ENCODE measurements at places on chromosomes 7 and 10.

DNA sequence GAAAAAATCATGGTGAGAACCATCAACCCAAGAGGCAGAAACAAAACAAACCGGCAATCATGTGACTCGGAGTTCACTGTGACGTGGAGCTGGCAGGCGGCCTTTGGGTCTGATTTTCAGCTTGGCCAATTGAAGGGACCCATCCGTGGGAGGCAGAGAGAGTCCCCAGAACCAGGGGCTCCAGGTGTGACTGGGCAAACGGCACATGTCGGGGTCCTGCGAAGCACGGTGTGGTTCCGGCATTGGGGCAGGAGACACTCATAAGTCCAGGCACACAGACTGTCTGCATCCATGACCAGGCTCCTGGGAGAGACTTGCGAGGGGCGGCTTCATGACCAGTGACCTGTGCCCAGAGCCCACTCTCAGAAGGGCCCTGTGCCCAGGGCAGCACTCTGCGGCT lies 12.6 kb upstream of the CNPY1 start:
- DNase-seq, result no peak

GRCh38 chr7:69989551-69989950 lies 391.3 kb downstream of the AUTS2 start:
- DNase-seq, result no peak

- no peak for DNase-seq
Observed at GRCh38 chr10:90289037-90289436, 568.8 kb downstream of the HTR7 start.

DNA sequence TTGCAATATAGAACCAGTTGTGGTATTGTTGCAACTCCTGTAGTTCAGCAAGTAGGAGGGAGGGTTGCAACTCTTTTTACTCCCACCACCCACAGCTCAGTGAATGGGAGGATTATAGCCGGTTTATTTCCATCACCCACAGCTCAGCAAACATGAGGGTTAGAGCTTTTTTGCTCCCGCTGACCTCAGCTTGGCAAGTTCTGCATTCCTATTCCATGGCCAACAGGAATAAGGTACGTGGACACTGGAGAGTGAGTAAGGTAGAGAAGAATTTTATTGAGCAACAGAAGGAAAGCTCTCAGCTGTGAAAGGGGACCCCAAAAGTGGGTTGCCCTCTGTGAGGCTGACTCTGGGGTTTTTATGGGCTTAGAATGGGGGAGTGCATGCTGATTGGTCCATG lies 167.1 kb upstream of the SMIM30 start:
- DNase-seq, result no peak

- DNase-seq, result peak; percentile 55
Observed at GRCh38 chr10:93288679-93289634, 193.2 kb downstream of the MYOF start.

- DNase-seq, result no peak
Observed at GRCh38 chr7:116525298-116525912, 569 bp downstream of the CAV1 start.

GRCh38 chr7:132453826-132454225 lies 122.4 kb downstream of the PLXNA4 start:
- DNase-seq, result no peak

- DNase-seq, result no peak
Observed at GRCh38 chr10:51074238-51075028, at the start of gene PRKG1. TSS of gene PRKG1 (plus strand) at chr10:51074487.

DNA sequence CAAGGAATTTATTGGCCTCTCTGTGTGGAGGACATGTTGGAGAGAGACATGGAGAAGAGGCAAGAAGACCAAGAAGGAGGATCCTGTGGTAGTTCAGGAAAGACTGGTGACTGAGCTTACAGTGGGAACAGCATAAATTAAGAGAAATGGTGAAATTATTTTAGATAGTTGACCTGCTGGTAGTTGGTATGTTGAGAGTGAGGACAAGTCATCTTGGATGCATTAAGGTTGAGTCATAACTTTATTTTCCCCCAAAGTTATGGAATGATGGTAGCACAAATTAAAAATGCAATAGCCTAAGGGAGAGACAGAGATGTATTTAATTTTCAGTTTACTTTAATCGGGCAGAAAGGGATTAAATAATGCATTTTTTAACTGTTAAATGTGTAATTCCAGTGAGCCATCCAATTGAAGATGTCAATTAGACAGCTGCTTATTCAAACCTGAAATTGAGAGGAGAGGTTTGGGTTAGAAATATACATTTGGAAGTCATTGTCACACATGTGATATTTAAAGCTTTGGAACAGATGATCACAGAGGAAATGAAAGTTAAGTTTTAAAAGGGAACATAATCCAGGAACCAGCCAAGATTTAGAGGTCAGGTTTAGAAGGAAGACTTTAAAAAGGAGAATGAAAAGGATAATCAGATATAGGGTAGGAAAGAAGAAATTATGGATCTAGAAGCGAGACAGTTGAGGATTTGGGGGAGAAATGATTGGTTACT lies 80.6 kb downstream of the DGKB start:
- DNase-seq, result no peak

GRCh38 chr7:82631998-82632397 lies 188.4 kb upstream of the CACNA2D1 start:
- DNase-seq, result no peak

- DNase-seq, result no peak
Observed at GRCh38 chr7:73856941-73857340, 4.0 kb upstream of the TMEM270 start.

DNA sequence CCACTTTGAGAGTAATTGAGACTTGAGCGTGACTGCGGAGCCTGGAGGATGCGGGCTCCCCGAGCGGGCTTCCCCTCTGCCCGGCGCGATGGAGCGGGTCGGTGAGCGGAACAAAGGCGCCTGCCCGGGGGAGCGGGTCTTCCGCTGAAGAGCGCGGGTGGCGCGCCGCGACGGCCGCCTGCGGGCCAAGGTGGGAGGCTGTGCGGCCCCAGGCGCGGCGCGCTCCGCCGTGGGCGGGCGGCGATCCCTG lies at the start of gene GALNT17:
Gene GALNT17, plus strand, starts transcription at position 18 of the 250 bp plus-strand sequence.
- no peak for DNase-seq

DNA sequence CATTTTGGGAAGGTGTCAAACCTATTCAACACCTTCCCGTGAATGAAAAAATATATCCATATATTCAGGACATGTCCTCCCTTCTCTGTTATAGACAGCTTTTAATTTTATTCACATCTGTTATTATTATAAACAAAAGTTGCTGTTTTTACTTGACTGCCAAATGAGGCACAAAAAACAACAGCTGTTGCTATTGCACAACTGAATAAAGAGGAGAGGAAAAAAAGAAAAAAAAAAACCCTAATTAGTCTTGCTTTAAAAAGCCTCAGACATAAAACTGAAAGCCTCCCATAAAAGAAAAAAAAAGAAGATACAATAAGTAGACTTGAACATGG lies 153.4 kb downstream of the BMPER start:
- DNase-seq, result no peak

DNA sequence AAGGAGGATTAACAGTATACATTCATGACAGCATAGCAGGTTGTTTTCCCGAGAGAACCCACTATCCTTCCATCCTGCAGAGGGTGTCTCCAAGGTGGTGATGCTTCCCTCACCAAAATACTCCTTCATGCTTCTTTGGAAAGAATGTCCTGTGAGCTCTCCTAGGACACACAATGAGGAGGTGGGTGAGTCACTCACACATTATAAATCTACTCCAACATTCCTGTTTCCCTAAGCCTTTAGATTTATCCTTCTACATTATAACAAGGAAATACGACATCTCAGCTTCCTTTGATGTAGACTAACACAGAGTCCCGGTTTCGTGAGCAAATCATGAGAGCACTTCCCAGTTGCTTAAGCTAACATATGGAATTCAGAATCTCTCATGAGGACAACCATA lies 689.7 kb upstream of the CELF2 start:
- no peak for DNase-seq

DNA sequence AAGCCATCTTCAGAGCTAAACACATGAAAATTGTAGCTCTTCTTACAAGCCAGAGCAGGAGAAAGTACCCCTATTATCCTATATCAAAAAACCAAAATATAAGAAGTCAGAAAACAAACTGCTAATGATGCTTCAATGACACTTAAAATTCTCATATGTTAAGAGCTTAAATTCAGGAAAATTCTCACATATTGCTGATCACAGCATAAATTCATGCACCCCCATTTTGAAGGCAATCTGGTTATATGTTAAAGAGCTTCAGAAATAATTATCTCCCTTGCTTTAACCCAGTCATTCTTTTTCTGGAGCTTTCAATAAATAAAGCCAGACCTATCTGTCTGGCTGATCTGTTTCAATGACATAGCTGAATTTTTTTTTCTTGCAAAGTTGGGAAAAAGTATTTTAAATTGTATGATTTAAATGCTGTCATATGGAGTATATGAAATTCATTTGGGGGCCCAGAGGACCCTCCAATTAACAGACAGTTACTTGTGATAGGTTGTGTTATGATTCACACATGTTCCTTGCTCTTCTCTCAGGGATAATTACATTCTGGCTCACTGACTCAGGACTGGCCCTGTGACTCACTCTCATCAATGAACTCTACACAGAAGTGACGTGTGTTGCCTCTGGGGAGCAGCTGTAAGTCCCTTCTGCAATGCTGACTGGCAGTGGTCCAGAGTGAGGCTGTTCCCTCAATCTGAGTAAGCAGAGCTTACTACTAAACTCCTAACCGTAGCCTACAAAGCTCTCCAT lies 85.2 kb downstream of the HGF start:
- DNase-seq, result peak; percentile 49

DNA sequence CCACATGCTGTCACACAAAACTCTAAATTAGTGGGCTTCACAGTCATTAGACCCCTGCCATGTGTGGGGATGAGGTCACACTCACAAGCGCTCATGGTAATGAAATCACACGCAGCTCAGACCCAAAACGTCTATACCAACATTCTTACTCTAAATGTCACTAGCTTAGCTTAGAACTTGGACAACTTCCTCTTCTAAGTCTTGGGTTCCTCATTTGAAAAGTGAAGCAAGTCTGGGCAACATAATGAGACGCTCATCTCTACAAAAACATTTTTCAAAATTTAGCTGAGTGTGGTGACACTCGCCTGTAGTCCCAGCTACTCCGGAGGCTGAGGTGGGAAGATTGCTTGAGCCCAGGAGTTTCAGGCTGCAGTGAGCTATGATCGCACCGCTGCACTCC lies 92.7 kb upstream of the MACROH2A2 start:
- peak; percentile 87 for DNase-seq

DNA sequence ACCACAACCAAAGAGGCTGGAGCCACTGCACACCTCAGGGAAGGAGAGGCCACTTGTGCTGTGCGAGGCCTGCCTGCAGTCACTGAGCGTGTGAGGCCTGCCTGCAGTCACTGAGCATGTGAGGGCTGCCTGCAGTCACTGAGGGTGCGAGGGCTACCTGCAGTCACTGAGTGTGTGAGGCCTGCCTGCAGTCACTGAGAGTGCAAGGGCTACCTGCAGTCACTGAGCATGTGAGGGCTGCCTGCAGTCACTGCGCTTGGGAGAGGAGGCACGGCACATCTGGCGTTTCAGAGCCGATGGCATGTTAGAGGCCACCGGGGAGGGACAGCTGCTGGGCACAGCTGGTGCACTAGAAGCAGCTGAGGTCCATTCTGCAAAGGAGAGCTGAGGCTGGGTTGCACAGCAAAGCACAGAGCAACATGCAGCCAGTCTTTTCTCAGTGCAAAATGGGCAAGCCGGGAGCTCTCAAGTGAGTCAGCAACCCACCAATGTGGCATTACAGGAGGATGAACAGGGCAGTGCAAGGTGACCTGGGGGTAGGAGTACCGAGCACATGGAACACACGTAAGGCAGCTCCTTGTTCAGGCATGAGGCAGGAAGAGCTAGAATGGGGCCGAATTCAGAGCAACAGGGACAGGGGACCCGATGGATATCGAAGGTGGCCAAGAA lies 540.1 kb downstream of the PTPRN2 start:
- DNase-seq, result no peak

DNA sequence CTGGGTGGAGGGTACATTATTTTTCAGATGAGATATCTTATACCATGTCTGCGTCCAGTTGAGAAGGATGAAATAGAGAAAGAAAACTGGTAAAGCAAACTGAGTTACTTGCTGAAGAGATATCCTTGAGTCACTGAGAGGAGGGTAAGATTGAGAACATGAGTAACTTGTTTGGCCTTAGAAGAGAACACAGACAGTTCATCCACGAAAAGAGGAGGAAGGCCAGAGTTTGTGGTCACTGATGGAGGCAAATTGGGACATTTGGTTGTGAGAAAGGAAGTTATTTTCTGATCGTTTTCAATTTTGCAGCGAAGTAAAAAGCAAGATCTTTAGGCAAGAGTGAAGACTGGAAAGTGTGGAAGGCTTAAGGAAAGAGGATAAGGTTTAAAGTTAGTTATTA lies 15.6 kb downstream of the MBL2 start:
- DNase-seq, result no peak

- DNase-seq, result no peak
Observed at GRCh38 chr7:27535795-27536194, 126.9 kb downstream of the HIBADH start.

GRCh38 chr10:70175516-70175915 lies 5.2 kb upstream of the SAR1A start:
- no peak for DNase-seq

GRCh38 chr10:76736392-76736791 lies 901.2 kb downstream of the KCNMA1 start:
- DNase-seq, result no peak

- no peak for DNase-seq
Observed at GRCh38 chr7:117077658-117078057, 124.4 kb downstream of the ST7 start.

GRCh38 chr7:76428868-76429805 lies 4.4 kb downstream of the ZP3 start:
- DNase-seq, result peak; percentile 39

DNA sequence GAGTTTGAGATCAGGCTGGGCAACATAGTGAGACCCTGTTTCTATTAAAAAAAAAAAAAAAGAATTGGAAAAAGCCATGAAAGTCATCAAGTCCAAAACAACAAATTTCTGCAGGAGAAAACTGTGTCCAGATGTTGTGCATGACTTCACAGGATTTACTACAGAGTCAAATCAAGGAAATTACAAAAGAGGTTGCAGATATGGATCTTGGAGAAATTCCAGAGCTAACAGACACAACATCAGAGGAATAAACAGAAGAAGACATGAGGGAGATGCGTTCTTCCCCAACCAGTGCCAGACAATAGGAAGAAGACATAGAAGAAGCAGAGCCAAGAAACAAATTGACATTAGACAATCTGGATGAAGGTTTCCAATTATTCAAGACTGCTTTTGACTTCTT lies 24.3 kb upstream of the KCNIP2 start:
- no peak for DNase-seq

DNA sequence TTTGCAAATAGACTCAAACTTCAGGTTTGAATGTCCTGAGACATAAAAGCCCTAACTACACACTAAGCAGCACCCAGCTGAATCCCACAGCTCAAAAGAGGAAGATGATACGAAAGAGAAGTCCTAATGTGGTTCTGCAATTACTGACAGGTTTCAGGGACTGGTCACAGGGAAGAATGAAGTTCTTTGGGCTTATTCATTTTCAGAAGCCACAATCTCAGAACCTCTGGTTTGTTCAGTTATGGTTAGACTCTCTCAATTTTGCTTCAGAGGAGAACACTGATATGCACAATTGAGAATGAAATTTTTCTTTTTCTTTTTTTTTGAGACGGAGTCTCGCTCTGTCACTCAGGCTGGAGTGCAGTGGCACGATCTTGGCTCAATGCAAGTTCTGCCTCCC lies 94.6 kb upstream of the FAM180A start:
- peak; percentile 4 for DNase-seq

- no peak for DNase-seq
Observed at GRCh38 chr10:78572565-78572964, 496.2 kb upstream of the ZMIZ1 start.

GRCh38 chr10:61338146-61338545 lies 115.0 kb downstream of the TMEM26 start:
- DNase-seq, result no peak

All from CD14-positive monocyte (primary cell).